ENCODE measurements at places on chromosomes 16 and 17. TPM values are rescaled to one million over a fixed set of nuclear protein-coding genes. Genes with fewer than 3 reads are reported as not detected.

- DNase-seq: peak; percentile 76
Measured at GRCh38 chr17:28684963-28685362, 23.0 kb downstream of the SUPT6H start.

Gene STX1B
- total RNA-seq: 0.58 TPM

Gene DBNDD1
- 21.2 TPM for total RNA-seq

GRCh38 chr16:68286153-68287074 is 22.1 kb downstream of the SLC7A6 start:
- no peak for DNase-seq

DNA sequence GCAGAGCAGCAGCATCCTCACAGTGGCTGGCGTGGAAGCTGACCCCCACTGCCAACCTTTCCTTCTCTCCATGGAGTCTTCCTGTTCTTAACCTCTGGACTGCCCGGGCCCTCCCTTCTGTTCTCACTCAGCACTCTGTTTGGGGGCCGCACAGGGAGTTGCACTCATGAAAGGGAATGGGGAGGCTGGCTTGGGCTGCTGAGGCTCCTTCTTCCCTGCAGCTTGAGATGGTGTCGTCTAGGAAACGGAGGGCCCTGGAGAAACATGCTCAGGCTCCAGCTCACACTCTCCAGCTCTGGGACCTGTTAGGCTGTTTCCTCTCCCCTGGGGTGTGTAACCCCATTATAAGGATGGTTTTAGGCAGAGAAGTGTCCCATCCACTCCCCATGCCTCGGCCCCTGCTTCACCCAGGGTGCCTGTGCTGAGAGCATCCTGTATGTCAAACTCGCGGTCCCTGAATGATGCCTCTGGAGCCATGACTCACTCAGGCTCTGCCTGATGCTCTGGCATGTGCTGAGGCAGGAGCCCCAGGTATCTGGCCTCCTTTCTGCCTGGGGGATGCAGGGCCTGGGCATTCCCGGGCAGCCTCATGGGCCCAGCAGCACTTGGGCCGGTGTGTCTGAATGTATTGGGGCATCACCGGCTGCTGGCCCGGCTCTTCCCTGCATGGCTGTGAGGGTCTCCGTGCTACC is 18.9 kb downstream of the TMEM94 start:
- DNase-seq: no peak

GRCh38 chr17:57871155-57871554 is 21.3 kb upstream of the MRPS23 start:
- DNase-seq: no peak

Gene NOG
- total RNA-seq: 0.20 TPM

- DNase-seq: peak; percentile 91
Measured at GRCh38 chr16:74729783-74730683, 29.4 kb upstream of the MLKL start.

GRCh38 chr16:54176376-54176901 is 110.1 kb downstream of the IRX3 start:
- DNase-seq: no peak

DNA sequence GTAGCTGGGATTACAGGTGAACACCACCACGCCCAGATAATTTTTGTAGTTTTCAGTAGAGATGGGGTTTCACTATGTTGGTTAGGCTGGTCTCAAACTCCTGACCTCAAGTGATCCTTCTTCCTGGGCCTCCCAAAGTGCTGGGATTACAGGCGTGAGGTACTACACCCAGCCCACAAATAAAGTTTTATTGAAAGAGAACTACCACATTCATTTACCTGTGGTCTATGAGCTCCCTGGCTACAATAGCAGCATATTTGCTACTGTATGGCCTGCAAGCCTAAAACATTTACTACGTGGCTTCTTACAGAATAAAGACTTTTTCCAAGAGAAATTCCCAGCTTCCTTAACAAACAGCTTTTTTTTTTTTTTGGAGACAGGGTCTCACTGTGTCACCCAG is 3.4 kb downstream of the METTL9 start:
- DNase-seq: no peak

All from mucosa of gallbladder (tissue), 1 donor.